ENCODE measurements at places on chromosomes 6 and 20.

- DNase-seq: no peak
Observed at GRCh38 chr6:69555088-69555638, 241.6 kb downstream of the LMBRD1 start.

DNA sequence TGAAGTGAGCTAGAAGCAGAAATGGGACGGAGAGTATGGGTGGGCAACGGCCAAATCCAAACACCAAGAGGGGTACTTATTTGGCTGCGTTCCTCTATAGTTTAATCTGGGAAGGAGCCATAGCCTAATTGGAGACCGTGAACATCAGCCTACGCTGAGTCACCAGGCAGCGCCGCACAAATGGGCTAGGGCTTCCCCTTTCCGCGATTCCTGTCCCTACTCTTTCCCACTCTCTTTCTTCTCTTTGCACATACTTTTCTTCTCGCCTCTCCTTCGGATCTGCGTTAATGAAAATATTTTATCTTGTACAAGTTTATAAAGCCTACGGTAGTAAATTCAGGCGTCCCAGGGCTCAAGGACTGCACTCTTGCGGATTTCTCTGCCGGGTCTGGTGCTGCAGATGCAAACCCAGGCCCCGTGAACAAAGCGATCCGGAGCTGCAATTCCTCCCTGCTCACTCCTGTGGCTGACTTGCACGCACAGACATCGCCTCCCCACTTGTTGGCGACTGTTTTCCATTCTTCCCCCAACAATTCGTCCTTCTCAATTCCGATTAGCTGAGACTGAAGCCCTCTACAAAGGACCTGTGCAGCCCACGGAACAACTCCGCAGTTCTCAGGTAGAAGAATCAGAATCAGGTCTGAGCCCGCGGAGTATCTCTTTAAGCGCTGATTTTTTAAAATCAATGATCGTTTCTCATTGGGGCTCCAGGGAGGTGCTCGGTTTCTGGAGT lies 4.2 kb upstream of the TBX18 start:
- DNase-seq: no peak

DNA sequence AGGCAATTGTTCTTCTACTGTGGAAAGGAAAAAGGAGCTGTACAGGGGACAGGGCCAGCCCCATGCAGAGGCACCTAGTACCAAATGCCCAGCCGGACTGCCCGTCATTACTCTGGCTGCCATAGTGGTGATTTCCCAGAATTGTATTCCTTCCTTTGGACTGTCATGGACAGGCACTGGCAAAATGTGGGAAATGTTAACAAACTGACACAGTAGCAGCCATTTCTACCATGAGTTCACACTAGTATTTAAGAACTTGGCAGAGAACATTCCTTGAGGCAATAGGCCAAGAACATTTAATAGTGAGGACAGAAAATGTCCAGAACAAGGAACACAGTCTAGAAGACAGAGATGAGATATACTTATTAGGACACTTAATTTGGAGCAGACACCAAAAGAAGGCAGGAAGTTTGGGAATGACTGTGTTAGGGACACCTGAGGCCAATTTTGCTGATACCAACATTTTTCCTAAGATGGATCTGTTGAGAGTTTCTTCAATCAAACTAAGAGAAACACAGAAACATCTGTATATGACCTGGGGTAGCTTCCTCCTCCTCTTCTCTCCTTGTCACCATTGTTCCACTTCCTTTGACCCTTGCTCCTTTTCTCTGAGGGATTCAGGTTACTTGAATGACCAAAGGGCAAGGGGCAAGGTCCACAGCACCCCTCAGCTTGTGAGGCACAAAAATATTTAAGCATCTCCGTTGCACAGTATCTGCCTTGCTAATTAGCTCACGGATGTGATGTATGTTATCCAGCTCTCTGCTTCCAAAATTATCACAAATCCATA lies 14.9 kb downstream of the ADTRP start:
- no peak for DNase-seq

DNA sequence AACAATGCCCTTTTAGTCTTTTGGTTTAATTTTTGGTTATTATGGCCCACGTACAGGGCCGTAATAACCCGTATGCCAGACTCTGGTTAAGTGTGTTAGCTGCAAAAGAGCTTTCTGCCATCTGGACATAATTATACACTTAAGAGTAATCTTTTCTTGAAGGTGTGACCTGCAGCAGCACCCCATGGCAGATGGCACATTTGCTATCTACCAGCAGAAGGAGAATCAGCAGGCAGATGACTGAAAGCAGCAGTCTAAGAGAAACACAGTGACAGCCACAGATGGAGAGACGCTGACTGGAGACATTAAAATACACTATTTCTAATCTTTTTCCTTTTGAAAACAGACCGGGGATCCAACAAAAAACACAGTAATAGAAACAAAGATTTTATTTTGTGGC lies 18.7 kb downstream of the ASF1A start:
- DNase-seq: no peak

DNA sequence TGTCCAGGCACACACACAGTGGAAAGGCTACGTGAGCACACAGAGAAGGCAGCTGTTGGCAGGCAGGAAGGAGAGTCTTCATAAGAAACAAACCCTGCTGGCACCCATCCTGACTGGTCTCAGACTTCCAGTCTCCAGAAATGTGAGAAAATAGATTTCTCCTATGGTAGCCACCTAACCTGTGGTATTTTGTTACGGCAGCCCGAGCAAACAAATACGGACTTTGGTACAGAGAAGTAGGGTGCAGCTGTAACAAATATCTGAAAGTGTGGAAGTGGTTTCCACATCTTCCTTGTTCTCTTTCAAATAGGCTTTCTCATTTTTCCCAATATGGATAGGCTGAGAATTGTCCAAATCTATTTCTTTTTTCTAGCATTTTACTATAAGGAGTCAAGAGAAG lies 94.6 kb downstream of the ADGB start:
- no peak for DNase-seq

GRCh38 chr6:41748542-41748941 lies 1.3 kb upstream of the PGC start:
- DNase-seq: no peak

DNA sequence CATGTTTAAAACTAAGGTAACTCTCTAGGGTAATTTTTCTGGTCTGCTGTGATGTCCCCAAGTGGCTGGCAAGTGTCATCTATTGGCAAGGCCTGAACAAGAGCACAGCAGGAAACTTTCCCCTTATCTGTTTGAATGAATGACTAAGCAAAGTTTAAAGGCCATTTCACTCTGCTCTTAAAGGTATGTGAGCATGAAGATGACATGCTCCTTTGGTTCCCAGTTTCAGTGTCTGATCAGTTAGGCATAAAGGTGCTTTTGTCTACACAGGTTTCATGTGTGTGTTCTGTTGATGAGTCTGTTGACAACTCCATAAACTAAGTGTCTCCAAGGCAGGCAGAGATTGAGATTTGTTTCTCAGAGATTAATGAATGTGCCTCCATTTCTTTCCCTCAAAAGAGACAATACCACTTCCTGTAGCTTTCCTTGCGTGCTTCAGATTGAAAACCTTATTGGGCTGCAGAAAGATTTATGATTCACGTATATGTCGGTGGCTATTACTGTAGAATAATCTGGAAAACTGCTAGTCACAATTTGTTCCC lies 83.9 kb downstream of the MAP3K7 start:
- DNase-seq: no peak

DNA sequence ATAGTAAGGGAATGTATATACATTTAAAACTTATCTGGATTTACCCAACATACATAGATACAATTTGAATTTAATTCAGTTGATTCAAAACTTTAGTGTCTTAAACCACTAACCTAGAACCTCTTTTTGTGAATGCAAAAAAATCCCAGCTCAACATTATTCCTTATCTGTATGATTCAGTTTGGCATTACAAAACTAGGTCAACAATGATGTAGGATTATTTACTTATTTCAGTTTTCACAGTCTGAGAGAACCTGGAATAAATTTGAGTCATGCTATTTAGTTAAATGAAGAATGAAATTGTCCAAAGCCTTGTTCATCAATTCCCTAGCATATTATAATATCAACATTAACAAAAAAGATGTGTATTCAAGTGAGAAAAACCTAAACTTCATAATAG lies 7.4 kb upstream of the PLCB1 start:
- DNase-seq: no peak

- DNase-seq: no peak
Observed at GRCh38 chr6:105545947-105546731, 143.3 kb upstream of the PREP start.

GRCh38 chr20:3710011-3710466 lies 2.4 kb downstream of the SIGLEC1 start:
- DNase-seq: no peak

DNA sequence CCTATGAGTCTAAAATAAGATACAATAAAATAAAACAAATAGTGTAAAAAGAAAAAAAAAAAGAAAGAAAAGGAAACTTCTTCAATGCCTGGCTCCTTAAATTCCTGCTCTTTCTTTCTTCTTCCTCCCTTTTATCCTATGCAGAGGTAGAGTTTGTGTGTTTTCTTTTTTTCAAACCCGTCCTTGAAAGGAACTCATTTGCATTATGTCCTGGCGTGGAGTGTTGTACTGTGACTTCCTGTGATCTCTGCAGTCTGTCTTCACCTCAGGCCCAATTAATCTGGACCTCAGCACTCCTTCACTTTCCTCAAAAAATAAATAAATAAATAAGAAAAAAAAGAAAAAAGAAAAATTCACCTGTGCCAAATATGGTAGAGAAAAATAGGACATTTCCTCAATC lies 541.9 kb upstream of the SPTLC3 start:
- no peak for DNase-seq

DNA sequence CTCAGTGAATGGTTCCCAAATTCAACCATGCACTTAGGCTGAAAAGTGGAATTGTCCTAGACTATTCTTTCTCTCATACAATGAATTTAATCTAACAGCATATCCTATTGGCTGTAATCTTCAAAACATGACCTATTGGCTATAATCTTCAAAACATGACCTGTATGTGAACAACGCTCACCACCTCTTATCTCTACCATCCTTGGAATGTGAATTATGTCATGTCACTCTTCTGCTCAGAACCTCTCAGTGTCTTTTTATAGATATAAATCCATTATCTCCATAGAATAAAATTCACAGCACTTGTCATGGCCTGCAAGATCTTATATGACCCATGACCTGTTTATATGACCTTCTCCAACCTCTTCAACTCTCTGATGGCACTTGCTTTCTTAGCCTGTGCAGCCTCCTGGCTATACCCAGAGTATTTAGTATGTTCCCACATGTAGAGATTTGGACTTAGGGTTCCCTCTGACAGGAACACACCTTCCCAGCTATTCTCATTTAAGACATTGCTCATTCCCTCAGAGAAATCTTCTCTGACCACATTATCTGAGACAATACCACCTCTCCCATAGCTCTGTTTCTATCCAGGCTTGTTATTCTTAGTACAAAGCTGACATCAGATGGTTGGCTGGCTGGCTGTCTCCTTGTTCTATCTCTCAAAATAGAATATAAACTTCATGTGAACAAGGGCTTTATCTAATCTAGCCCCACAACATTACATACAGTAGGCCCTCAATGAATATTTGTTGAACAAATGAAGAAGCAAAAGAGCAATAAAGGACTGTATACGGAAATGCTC lies 275.0 kb upstream of the PREP start:
- no peak for DNase-seq

DNA sequence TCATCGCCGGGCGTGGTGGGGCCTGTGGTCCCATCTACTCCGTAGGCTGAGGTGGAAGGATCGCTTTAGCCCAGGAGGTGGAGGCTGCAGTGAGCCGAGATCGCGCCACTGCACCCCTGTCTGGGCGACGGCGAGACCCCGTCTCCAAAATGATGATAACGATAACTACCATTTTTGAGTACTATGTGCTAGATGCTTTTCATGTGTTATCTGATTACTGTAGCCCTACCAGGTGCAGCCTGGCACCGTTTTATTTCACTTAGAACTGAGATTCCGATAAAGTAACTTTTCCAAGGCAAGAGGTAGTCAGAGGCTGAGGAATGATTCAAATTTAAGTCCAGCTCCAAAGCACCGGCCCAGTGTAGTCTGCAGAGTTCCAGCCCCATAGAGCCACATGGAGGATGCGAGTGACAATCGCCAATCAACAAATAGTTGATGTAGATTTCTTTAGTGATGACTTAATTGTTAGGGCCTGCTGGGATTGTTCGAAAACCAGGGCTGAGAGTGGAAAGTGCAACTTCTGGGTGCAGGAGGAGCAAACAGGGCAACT lies 727 bp downstream of the ERMARD start:
- DNase-seq: no peak

All from activated CD8-positive, alpha-beta memory T cell treated with anti-CD3 and anti-CD28 coated beads for 1 hour (primary cell).